ENCODE measurements at places on chromosomes 5 and 9.

DNA sequence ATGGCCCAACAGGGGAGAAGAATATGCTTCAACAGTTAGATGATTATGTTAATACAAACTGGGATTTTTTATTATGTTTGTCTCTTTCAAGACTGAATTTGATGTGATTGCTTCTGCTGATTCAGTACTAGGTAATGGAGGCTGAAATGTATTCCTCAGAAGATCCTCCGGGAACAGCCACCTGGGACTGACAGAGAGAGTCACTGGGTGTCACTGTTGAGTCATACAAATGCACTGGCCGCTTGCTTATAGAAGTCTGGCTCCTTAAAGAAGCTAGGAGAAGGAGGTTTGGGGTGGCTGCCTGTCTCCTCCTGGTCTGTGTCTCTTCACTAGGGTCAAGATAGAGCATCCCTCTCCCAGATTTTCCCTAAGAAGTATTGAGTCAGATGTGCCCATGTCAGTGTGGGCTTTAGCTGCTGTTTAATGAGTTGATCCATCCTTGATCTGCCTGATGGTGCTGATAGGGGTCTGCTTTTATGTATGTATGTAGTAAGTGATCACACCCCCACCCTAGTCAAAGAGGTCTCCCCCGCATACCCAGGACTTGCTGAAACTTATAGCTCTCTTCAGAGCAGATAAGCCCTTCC, 773.4 kb downstream of the BRINP1 start:
- DNase-seq: peak; percentile 13

- DNase-seq: no peak
These were observed 51.7 kb upstream of the VPS13A start for GRCh38 chr9:77125665-77126064.

DNA sequence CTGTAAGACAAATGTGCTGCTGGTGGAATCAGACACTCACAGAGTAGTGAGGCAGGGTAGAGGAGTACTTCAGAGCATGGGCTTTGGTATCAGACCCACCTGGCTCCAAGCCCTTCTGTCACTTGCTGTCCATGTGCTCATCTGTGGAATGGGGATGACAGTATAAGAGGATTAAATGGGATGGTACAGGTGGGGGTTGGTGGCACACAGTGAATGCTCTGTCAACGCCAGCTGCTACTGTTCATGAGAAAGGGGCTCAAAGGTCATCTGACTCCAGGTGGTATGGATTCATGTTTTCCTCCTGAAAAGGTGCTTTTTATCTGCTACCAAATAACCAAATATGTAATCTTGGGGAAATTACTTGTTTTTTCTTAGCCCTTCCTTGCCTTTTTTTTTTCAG, 23.0 kb upstream of the PPARGC1B start:
- DNase-seq: no peak

GRCh38 chr9:97447001-97447400, 35.1 kb downstream of the TDRD7 start:
- no peak for DNase-seq

DNA sequence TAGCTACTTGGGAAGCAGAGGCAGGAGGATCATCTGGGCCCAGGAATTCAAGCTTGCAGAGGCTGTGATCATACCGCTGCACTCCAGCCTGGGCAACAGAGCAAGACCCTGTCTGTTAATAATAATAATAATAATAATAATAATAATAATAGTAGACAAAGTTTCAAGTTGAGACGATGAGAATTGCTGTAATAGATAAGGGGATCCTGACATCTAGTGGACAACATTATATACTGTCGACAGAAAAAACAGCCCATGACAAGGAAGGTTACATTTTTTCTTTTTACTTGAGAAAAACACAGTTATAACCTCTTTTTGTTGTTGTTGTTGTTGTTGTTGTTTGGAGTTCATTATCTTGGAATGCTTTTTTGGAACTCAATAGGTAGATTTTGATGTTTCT, 35.3 kb downstream of the NDFIP1 start:
- no peak for DNase-seq

DNA sequence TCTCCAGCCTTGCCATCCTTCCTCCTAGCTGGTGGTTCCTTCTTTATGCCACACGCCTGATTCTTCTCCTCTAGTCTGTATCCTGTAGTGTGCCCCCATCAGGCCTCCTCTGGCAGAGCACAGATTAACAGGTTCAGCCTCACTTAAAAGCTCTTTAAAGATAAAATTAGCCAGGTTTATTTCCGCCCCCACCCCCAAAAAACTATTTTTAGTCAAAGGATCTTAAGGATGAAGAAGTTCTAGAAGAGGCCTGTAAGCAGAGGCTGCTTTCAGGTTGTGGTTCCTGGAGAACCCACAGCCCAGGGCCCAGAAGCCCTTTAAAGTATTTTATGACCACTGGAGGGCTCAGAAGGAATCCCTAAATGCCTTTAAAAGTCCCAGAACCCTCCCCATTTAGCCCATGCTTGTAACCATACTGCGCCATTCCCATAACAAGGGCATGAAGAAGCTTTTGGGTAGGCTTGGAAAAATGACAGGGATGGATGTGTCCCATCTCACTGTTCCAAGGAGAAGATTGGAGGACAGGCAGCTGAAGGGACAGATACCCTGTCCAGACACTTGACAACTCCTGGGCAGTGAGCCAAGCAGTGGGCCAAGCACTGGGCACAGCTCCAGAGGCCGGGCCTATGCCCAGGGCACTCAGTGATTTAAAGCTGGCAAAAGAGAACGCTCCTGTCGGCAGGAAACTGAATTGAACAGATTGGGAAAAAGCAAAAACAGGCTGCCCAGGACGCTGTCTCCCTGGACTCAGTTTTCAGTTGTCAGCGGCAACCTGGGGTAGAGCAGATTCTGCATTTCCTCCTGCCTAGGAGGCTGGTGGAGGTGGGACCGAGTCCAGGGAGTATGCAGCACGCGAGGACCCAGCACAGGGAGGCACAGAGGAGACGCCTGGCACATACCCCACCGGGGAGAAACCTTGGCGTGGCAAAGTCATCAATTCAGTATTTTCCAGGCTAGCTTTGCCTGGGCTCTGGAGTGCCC, 106.3 kb upstream of the SSBP2 start:
- DNase-seq: peak; percentile 57

- DNase-seq: no peak
These were observed 9.0 kb downstream of the MOCS2 start for GRCh38 chr5:53100606-53101005.

DNA sequence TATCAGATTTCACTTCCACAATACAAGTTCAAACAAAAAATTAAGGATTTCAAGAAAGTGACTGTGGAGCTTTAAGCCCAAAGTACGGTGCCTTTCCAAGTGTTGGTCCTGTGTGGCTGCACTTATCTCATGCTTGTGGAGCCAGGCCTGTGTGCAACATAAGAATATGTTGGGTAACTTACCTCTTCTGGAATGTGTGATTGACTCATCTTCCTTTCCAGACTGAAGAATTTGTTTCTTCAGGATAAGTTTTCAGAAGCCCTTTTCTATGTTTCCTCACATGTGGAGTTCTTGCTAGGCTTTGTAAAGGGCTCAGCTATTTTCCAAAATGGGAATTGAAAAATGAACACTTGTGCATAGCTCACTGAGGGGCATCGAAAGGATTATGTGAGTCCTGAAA, 485.1 kb upstream of the PAPPA start:
- no peak for DNase-seq

- DNase-seq: peak; percentile 88
These were observed 133.8 kb upstream of the SLC24A2 start for GRCh38 chr9:19922476-19923118.

DNA sequence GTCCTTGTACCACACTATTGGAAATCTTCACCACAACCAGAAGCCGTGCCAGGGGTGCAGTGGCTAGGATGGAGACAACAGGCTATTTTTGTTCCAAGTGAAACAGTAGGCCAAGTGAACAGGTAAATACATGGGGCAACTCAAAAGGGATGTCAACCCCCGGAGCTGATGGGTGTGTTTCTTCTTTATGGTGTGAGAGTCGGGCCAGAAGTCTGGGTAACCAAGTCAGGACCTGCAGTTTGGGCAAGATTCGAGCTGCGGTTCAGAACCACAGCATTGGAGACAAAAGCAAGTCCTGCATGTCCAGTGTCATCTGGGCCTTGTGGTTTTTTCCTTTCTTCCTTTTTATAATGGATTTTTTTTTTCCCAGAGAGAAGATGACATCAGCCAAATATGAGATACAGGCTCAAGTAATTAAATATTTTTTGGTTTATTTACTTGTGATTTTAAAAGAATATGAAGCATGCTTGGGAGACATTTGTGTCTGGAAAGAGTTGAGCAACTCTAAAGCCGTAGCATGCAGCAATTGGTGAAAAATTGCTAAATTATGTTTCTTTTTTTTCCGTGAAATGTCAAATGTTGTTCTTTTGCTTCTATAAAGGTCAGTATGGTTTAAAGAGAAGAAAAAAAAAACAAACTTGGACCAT, 261.6 kb downstream of the ARRDC3 start:
- DNase-seq: no peak

DNA sequence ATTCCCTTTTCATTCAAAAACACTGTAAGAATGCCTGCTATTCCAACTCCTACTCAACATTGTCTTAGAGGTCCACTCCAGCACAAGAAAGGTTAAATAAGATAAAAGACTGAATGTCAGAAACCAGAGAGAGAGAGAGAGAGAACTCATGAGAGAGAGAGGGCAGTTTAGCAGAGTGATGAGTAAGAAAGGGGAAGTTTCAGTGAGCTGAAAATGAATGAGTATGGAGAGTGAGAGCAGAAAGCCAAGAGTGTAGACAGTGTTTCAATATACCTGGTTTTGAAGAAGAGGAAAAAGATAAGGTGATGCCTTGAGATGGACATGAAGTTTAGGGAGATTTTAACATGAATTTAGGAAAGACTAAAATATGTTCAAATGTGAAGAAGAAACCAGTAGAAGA, 528.0 kb upstream of the SEMA6A start:
- no peak for DNase-seq

GRCh38 chr5:39730006-39730405, 305.2 kb upstream of the DAB2 start:
- no peak for DNase-seq

- no peak for DNase-seq
These were observed 9.1 kb upstream of the RFK start for GRCh38 chr9:76403352-76403751.

GRCh38 chr9:73118898-73119554, 32.6 kb upstream of the ANXA1 start:
- no peak for DNase-seq

GRCh38 chr5:142811866-142812557, 41.8 kb downstream of the ARHGAP26 start:
- no peak for DNase-seq

- no peak for DNase-seq
These were observed 127.8 kb upstream of the GPR151 start for GRCh38 chr5:146643776-146644175.
